ENCODE measurements at places on chromosomes 2 and 18. TPM values are rescaled to one million over a fixed set of nuclear protein-coding genes. Genes with fewer than 3 reads are reported as not detected.

DNA sequence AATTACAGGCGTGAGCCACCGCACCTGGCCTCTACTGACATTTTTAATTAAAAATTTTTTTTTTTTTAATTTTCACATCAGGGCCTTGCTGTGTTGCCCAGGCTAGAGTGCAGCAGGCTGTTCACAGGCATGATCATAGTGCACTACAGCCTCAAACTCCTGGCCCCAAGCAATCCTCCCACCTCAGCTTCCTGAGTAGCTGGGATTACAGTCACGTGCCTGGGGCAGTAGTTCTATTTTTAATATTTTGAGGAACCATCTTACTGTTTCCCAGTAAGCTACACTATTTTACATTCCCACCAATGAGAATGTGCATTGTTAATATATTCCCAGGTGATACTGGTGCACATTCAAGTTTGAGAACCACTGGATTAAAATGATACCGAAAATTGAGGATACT lies 92.7 kb downstream of the WDSUB1 start:
- DNase-seq = no peak

DNA sequence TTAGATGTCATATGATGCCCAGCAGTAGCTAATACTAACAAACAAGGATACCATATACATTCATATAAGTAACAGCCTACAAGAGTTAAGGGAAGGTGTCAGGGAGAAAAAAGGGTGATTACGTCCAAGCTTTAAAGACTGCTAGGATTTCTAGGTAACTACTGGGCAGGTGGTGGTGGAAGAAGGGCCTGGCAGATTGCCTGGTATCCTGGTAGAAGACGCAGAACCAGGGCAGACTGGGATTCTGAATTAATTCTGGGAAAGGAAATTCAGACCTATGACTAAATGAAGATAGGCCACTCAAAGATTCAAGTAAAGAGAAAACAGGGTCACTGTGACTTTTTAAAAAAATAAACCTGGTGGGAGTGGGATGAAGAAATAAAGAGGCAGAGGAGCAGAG lies 31.9 kb downstream of the NDUFA10 start:
- no peak for DNase-seq

DNA sequence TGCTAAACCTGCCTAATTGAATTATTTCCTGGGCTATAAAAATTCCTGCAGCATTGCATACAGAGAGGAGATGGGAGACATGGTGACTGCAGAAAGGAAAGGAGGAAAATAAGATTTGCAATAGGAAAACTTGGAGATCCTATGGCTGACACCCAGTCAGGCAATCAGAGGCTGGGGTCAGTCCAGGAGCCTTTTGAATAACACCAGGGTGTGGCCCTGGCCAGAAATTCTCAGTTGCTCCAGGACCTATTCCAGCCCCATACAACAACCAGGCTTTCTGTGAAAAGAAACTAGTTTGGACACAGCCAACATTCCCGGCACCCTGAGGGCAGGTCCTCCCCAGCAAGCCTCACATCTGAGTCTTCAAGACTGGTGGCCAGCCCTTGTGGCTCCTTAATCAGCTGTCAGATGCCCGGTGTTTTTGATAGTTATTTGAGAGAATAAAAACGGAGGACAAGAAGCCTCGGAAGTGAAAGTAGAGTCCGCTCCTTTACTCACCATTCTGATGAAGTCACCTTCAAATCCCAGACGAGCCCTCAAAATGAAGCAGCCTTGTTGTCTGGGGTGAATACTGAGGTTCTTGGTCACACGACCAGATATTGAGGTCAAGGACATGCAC lies 31.1 kb upstream of the GMCL1 start:
- DNase-seq = no peak

DNA sequence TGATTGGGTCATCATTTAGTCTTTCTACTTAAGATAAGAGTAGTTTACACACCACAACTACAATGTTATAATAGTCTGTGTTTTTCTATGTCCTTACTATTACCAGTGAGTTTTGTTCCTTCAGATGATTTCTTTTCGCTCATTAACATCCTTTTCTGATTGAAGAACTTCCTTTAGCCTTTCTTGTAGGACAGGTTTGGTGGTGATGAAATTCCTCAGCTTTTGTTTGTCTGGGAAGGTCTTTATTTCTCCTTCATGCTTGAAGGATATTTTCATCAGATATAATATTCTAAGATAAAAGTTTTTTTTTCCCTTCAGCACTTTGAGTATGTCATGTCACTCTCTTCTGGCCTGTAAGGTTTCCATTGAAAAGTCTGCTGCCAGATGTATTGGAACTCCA lies 38.0 kb upstream of the SLC16A14 start:
- DNase-seq = no peak

DNA sequence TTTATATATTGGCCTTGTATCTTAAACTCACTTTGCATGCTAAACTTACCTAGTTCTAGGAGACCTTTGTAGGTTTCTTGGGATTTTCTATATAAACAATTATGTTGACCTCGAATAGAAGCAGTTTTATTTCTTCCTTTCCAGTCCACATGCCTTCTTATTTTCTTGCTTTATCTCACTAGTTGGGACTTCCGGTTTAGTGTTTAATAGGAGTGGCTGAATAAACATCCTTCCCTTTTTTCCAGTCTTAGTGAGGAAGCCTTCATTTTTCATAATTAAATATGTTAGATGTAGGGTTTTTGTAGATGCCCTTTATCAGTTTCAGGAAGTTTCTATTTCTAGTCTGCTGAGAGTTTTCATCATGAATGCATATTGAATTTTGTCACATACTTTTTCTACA lies 347.3 kb upstream of the HNRNPA3 start:
- DNase-seq = no peak

- DNase-seq = no peak
Measured at GRCh38 chr2:34254272-34254878, 655.3 kb upstream of the FAM98A start.

DNA sequence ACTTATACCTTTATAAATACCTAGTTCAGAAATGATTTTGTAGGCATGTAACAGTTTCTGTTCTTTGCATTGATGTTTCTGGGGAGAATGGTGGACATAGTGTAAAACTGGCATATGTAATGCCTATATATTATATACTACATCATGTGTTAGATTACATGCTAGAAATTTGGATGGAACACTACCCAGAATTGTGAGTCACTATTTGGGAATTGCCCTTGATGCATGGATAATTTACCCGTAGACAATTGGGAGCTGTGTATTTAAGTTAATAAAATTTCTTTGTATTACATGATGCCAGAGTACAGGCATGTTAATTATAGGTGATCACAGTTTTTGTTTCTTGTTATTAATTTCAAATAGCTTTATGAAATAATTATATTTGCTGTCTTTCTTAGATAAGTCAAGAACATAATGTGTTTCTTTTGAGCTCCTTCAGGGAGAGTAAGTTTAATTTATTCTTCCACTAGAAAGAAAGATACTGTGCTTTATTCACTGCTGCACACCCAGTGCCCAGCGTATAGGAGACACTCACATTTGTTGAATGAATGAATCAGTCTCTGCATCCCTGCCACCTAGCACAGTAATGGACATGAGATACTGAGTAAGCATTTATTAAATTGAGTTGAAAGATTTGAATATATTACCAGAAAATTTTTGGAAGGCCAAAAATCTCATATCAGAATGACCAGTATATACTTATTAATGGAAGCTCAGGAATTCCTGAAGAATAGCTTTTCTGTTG lies 16.9 kb downstream of the ACSL3 start:
- no peak for DNase-seq

DNA sequence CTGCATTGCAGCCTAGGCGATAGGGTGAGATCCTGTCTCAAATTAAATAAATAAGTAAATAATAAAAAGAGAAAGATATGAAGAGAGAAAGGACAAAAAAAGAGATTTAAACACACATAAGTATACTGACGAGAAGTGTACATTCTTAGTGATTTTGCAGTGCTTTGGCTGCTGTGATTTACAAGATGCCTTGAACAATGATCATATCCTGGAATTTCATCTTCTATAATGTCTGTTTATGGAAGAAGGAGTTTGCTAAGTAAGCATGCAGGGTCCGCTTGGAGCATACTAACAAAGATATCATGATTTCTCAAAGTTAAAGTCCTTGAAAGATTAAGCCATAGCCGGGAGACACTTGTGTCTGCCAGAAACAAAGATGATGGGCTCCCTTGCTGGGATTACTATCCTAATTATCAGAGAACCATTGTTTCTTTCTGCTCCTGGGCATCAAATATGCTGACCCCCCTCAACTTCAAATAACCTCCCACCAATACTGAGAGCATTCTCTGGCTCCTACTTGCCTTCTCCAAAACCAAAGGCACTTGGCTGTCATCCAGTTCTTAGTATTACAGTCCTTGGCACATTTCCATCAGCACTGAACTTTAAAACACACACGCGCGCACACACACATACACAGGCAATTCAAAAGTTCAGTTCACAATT lies 47.5 kb upstream of the STAM2 start:
- DNase-seq = no peak

- peak; percentile 76 for DNase-seq
Measured at GRCh38 chr2:238231251-238231793, 8.5 kb downstream of the HES6 start.

GRCh38 chr18:32956591-32957315 lies 183.9 kb upstream of the KLHL14 start:
- DNase-seq = no peak

- DNase-seq = no peak
Measured at GRCh38 chr2:52035391-52035790, 1003.5 kb upstream of the NRXN1 start.

DNA sequence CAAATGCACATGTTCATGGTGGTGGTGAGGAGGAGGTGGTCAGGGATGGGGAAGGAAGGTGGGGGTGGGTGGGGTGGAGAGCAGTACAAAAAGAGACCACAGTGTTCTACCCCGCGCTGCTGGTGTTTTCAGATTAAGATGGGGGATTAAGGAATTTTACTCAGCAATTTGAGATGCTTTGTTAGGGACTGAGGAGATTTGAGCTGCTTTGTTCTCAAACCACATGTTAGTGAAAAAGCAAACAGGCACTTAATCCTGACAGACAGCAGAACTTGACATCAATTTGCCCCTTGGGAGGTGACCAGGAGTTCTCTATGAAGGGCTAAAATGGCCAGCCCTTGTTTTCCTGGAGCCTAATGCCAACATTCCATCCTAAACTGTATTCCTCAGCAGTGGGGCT lies 244.5 kb downstream of the MEIS1 start:
- no peak for DNase-seq

SLC4A3 gene
- not detected for total RNA-seq

GPBAR1 gene
- total RNA-seq = 0.46 TPM

TMEM214 gene
- total RNA-seq = 68.0 TPM

TMEM163 gene
- total RNA-seq = 0.16 TPM

KCNE4 gene
- total RNA-seq = not detected

INHBB gene
- total RNA-seq = not detected

CHRND gene
- total RNA-seq = not detected

GREB1 gene
- 0.91 TPM for total RNA-seq

UGT1A8 gene
- total RNA-seq = not detected

ITGAV gene
- total RNA-seq = 10.9 TPM
